ENCODE measurements at places on chromosomes 3 and 15.

- no peak for DNase-seq
Measured at GRCh38 chr3:37338500-37338899, 164.1 kb upstream of the LRRFIP2 start.

DNA sequence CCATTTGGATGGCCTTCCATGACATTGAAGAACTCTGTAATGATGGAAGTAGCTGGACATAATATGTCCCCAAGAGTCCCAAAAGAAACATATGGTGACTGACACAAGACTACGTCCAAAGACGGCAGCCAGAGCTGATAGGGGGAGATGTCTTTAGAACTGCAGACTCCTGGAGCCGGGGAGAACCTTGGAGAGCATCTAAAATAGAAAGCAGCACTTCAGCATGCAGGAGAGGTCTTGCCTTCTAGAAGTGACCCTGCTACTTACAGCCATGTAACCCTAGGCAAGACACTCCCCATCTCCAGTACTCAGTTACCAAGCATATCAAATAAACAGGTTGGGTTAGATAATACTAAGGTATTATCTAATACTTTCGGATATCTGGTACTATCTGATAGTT lies 143.8 kb upstream of the BCL6 start:
- no peak for DNase-seq

- no peak for DNase-seq
Measured at GRCh38 chr3:139670196-139670595, 7.6 kb downstream of the NMNAT3 start.

- no peak for DNase-seq
Measured at GRCh38 chr15:29470311-29470710, 200.7 kb upstream of the NSMCE3 start.

GRCh38 chr15:52786436-52787122 lies 3.6 kb downstream of the ONECUT1 start:
- DNase-seq = no peak

DNA sequence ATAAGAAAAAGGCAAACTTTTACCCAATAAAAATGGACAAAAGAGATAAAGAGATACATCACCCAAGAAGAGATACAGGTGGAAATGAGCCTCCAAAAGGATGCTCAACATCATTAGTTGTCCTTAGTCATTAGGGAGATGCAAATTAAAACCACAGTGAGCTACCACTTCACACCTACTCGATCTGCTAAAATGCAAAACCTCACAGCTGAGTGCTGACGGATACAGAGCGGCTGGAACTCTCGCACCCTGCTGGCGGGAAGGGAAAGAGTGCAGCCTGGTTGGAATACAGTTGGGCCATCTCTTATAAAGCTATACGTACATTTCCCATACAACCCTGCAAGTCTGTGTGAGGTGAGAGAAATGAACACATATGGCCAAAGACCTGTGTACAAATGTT lies 78.5 kb upstream of the PRR20G start:
- no peak for DNase-seq
